ENCODE measurements at places on chromosomes 1 and 21.

GRCh38 chr1:195376190-195376589 is 1232.0 kb downstream of the KCNT2 start:
- no peak for DNase-seq

- no peak for DNase-seq
Observed at GRCh38 chr1:25559031-25559430, 15.6 kb downstream of the LDLRAP1 start.

- no peak for DNase-seq
Observed at GRCh38 chr1:7108251-7108650, 323.0 kb downstream of the CAMTA1 start.

- no peak for DNase-seq
Observed at GRCh38 chr1:1825217-1825616, 46.9 kb upstream of the NADK start.

DNA sequence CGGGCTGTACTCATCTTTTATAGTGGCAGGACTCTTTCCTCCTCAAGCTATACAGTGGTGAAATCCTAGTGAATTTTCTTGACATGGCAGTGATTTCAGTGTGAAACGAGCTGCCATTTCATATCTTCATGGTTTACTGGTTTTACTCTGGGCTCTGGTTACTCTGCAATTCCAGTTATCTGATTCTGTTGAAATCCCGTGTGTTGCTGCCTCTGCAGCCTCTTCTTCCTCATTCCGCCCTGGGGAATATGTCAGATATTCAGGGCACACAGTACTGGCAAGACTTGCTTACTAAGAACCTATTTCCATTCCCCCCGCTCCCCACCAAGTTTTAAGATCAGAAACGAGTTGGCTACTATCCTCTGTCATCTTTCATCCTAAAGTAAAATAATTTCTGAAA is 7.9 kb upstream of the OR2B11 start:
- no peak for DNase-seq

DNA sequence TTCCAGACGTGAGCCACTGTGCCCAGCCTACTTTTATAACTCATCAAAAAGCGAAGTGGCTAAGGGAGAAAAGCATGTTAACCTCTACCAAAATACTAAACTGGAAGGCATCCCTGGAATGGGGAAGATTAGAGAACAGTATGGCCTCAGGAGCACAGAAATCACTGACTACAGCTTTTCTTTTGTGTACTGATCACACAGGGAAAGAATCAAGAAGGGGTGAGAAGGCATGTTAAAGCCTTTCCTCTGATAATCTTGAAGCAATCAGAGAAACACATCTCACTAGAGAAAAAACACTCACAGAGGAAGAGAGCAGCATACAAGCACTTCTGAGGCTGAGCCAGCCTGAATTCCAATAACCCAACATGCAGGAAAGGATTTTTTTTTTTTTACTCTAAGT is 10.7 kb downstream of the PCAT6 start:
- DNase-seq: peak; percentile 27

DNA sequence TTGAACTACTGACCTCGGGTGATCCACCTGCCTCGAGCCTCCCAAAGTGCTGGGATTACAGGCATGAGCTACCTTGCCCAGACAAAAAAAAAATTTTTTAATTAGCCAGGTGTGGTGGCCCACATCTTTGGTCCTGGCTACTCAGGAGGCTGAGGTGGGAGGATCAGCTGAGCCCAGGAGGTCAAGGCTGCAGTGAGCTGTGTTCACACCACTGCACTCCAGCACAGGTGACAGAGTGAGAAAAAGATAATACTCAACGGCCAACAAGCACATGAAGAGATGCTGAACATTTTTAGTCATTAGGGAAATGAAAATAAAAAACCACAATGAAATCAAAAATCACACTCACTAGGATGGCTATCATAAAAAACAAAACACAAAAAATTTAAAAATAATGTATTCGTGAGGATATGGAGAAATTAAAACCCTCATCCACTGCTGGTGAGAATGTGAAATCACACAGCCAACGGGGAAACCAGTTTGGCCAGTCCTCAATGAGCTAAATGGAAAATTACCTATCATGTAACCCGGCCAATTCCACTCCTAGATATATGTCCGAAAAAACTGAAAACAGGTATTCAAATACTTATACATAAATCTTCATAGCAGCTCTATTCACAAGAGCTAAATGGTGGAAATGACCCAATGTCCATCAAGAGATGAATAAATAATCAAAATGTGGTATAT is 41.2 kb downstream of the ENAH start:
- no peak for DNase-seq

DNA sequence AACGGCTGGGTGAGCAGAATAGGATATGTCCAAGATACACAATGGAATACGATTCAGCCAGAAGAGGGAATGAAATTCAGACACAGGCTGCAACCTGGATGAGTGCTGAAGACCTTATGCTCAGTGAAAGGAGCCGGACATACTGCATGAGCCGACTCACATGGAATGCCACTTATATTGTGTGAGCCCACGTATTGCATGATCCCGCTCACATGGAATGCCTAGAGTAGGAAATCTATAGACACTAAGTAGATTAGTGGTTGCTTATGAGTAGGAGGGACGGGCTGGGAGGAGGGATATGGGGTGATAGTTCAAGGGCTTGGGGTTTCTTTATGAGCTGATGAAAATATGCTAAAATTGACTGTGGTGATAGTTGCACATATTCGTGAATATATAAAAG is 26.8 kb downstream of the TMPRSS2 start:
- peak; percentile 51 for DNase-seq

DNA sequence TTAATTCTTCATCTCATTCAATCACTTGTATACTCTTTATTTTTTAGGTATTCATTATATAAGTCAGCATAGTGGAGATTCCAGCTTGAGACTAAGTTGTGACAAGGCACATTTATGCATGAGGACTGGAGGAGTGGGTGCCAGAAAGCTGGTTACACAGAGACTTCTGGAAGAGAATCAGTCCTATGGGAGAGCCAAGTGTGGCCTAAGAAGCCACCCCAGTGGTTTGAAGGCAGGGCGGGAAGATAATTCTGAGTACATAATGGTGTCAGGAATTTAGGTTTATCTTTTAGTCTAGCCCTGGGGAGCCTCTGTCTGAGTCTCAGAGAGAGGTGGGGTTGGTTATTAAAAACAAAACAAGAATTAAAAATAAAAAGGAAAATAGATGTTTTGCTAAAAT is 83.0 kb downstream of the SPAG17 start:
- no peak for DNase-seq

GRCh38 chr1:150875197-150876118 is 941 bp downstream of the ARNT start:
- no peak for DNase-seq

- no peak for DNase-seq
Observed at GRCh38 chr1:89590341-89591080, 42.4 kb upstream of the LRRC8C start.

DNA sequence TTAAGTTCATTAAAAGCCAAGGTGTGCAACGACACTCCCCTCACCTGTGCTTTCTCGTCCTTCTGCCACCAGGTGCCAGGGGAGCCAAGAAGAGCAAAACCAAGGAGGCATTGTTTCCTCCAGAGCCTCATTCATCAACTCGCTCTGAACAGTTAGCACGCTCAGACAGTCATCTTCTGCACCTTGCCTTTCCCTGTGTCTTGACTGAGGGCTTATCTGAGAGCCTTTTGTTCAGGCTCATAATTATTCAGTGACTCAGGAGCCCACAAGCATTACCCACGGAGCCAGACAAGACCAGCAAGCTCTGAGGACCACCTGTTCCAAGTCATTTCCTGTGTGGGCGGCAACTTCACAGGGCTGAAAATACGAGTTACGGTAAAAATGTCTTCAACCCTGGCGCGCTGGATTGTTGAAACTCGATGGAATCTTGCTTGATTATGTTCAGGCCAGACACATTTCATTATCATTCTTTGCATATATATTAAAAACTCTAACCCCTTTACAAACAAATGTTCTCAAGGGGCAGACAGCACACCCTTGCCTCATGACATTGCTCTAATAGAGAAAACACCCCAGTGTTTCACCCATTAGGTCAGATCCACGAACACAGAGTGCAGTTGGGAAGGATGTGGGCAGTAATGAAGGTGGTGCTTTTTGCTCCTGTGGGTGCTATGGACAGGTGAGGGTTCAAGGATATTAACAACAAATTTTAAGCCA is 89.7 kb upstream of the RUNX1 start:
- DNase-seq: peak; percentile 52

- DNase-seq: peak; percentile 62
Observed at GRCh38 chr1:157154940-157155514, 16.8 kb upstream of the ETV3 start.

DNA sequence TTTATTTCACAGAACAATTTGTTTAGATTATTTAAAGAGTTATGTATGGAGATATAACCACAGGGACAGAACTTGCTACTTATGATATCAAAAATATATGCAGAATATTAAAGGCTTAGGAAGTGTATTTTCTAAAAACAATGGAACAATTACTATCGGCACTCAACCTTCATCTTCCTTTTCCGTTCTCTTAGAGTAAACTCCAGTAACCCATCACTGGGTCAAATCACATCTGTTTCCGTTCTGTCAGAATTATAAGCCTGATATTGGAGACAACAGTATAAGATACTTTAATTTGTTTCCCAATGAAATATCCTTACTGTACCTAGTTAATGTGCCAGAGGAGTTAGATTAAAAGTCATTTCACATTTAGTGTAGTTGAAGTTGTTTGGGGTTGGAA is 32.2 kb downstream of the DTL start:
- DNase-seq: no peak

GRCh38 chr1:9595156-9595967 is 6.7 kb downstream of the TMEM201 start:
- DNase-seq: no peak

DNA sequence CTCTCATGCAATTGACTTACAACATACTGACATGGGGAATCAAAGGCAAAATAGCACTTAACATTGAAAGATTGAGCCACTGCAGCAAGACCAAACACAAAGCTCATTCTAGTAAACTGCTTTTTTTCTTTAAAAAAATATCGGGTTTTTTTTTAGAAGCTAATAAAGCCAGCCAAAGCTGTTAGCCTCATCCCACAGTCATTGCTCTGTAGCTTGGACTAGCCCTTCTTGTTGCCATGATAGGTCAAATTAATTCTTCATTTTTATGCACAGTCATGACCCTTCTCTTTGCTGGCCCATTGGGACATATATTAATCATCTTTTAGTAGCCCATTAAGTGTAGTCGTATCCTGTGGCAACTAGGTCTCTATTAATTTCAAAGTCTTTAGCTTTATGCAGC is 231.3 kb downstream of the ADGRL2 start:
- no peak for DNase-seq

GRCh38 chr1:183069562-183070216 is 46.5 kb downstream of the LAMC1 start:
- no peak for DNase-seq

DNA sequence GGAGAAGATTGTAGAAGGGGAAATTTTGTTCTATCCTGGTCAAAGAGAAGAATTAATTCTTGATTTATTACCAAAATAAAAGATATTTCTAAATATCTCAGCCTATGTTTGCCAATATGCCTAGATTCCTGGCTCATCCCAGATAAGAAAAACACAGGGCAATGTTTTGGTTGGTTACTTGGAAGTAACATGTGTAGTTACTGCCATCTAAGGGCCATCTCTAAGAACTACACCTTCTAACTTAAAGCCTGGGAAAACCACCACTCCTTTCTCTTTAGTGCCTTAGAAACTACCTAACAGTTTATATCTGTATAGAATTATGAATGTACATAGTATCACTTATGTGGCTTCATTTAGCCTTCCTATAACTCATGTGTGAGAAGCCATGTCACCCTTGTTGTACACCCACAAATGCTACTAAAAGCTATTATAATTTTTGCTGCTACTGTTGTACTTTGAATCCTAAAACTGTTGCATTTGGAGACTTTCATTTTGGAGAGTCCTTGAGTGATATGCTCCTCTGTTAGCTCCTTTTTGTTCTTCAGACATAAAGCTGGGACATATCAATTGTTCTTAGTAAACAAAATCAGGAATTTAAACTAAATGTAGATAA is 4.5 kb downstream of the AIM2 start:
- DNase-seq: peak; percentile 82

- no peak for DNase-seq
Observed at GRCh38 chr1:25784575-25785051, 15.4 kb upstream of the SELENON start.

GRCh38 chr1:70667494-70668170 is 256.6 kb downstream of the CTH start:
- no peak for DNase-seq

GRCh38 chr1:86774305-86775295 is 70.2 kb downstream of the SH3GLB1 start:
- DNase-seq: peak; percentile 90

GRCh38 chr1:11158720-11159321 is 30.3 kb upstream of the ANGPTL7 start:
- peak; percentile 80 for DNase-seq

DNA sequence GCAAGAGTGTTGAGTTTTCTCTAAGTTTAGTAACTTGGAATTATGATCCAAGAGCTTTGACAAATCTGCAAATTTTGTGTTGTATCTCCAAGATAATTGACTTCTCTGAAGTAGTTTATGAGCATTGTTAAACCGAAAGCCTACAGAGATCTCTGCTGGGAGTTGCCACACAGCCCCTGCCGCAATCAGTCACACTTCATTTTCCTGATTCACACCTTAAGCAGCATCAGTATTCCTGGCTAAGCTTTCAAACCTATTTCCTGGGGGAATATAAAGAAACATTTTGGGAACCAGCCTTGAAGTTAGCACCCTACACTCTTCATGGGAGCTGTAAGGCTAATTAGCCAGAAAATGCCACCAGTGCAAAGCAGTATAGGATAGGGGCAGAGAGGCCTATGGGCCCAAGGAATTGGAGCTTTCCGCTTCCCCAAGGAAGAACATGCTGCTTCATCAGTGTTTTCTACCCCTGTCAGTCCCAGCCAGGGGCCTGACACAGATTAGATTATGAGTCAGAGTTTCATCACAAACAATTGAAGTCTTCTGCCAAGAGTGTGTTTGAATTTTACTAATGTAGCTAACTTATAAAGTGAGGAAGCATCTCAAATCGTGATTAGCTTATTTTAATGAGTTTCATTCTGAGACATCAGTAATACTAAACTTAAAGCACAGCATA is 23.2 kb upstream of the CACYBP start:
- DNase-seq: peak; percentile 40

- DNase-seq: no peak
Observed at GRCh38 chr21:43932005-43932404, 67.0 kb downstream of the AGPAT3 start.

DNA sequence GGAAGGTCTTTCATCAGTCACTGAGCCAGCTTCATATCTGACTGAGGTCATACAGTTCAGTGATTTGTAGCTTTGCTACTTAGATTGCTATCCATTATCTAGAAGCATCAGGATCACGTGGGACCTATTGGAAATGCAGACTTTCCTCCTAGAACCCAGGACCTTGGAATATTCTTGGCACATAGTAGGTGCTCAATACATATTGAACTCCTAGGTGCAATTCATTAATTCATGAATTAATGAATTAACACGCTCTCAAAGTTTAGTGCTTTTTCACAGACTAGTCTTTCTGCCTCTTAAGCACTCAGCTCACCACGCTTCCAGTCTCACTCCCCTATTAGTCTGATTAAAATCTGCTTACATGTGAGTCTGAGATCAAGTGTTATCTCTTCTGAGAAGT is 12.1 kb downstream of the METTL18 start:
- DNase-seq: no peak

GRCh38 chr1:1461721-1462317 is 9.7 kb upstream of the ATAD3B start:
- DNase-seq: no peak

All from fibroblast of villous mesenchyme (primary cell).